ENCODE measurements at places on chromosomes 3 and 15.

DNA sequence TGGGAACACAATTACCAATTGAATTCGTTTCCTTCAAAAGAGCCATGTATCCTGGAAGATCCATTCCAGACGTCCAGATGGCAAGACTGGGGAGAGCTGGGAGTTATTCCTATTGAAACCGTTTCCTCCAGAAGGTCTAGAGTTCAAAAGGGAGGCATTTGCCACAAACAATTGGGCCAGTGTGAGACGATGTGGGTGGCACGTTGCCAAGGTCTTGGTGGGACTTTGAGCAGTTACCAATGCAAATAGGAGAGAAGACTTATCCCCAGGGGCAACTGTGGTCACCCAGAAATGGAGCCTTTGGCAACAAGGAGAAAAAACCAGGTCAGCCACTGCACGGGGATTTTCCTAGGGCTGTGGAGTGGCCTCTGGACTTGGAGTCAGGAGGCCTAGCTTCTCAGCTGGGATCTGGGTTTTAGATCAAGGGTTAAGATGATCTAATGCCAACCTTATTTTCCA is 29.6 kb upstream of the TLE3 start:
- DNase-seq = no peak

DNA sequence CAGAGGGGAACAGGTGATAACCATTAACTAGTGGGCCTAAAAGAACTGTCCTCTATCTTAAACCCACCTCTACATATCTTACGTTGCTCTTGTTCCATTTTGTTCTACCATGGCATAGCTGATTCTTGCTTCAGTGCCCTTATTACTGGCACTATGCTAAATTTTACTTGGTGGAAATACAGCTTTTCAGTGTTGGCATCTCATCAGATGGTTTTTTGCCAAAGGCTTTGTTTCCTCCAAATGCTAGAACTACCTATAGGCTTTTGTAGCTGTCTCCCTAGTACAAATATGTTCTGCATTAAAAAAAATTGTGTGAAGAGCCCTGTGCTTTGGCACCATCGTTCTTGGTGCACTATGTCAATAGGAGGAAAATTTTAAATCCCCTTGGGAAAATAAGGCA is 145.0 kb upstream of the ZBTB20 start:
- DNase-seq = no peak

DNA sequence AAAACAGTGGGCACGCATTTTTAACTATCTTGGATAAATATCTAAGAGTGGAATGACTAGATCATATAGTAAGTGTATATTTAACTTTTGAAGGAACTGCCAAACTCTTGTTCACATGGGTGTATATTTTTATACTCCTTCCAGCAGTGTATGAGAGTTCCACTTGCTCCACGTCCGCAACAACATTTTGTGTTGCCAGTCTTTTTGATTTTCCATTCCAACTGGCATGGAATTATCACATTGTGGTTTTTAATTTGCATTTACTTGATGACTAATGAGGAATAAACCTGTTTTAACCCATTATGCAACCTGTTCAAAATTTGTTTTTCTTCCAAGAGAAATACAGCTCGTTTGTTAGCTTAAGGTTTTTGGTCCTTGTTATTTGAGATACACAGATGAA is 51.6 kb downstream of the ZNF621 start:
- no peak for DNase-seq

DNA sequence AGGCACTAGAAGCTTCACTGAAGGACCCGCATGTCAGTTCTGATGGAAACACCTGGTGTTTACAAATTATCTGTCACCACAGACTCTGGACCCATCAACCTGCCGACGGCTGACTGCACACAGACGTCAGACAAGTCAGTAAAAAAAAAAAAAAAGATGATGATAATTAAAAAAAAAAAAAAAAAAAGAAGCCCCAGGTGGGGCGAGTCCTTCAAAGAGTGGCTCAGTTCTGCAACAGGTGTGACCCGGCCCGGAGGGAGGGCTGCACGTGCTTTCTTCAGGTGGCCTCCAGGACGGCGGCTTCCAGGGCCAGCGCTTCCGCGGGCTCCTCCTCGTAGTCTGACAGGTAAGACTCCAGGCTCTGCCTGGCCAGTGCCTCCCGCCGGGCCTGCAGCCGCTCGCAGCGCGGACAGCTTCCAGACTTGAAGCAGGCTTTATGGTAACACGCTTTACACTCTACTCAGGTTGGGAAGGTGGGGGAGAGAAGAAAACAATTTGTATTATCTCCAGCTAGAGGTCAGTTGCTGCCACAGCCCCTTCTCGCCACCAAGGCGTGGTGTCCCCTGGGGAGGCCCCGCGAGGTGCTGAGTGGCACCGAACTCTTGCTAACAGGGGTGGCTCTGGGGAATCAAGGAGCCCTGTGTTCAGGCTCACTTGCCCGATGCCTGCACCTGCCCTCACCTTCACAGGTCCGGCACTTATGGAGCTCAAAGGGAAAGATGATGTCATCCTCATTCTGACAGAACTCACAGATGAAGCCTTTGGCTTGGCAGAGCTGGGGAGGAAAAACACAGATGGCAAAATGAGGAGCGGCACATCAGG is 61.8 kb downstream of the RUBCN start:
- DNase-seq = no peak

DNA sequence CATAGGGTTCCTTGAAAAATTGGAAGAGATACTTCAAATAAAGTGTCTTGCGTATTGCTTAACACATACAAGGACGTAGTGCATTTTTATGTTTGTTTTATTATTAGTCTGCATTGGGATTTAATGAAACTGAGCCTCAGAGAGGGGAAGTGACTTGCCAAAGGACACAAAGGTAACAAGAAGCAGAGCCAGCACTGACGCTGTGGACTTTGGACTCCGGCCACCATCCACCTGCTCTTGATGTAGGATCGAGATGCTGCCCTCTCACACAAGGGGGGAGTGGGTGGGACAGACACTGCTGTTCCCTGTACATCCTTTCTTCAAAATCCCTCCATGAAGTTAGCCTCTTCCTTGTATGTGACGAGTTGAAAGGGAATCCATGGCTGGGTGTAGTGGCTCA is 435.4 kb upstream of the RGMA start:
- DNase-seq = no peak
